T-helper 17 cell (primary cell): ENCODE measurements at places on chromosomes 4 and X. TPM values are rescaled to one million over a fixed set of nuclear protein-coding genes. Genes with fewer than 3 reads are reported as not detected.

DNA sequence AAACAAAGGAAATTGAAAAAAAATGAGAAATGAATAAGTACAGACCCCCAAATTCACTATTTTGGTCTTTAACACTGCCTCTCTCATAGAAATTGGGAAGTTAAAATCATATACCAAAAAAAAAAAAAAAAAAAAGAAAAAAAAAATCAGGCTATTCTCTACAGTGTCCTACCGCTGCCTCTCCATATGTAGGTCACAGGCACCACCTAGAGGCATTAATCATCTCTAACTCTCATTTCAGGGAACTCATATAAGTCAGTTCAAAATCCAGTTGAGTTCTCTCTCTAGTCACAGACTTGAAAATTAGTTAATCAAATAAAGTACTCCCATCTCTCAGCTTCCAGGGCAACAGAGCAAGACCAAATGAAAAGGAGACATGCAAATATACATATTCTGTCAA is 47.9 kb downstream of the COX18 start:
- peaks cover 11% of the 10 kb centered on the region for H3K27me3 ChIP-seq
- H3K4me3 ChIP-seq = no peak overlapping the region
- H3K27ac ChIP-seq = no peak overlapping the region
- no peaks in the 10 kb centered on the region for H3K36me3 ChIP-seq
- H3K4me1 ChIP-seq = no peaks in the 10 kb centered on the region

GRCh38 chrX:52420824-52421443 is 52.1 kb downstream of the XAGE2 start:
- DNase-seq = no peak
- no peak overlapping the region for H3K27ac ChIP-seq
- H3K4me3 ChIP-seq = no peak overlapping the region
- peaks cover 3% of the 10 kb centered on the region for H3K4me1 ChIP-seq
- no peaks in the 10 kb centered on the region for H3K36me3 ChIP-seq
- peaks cover 5% of the 10 kb centered on the region for H3K27me3 ChIP-seq

DNA sequence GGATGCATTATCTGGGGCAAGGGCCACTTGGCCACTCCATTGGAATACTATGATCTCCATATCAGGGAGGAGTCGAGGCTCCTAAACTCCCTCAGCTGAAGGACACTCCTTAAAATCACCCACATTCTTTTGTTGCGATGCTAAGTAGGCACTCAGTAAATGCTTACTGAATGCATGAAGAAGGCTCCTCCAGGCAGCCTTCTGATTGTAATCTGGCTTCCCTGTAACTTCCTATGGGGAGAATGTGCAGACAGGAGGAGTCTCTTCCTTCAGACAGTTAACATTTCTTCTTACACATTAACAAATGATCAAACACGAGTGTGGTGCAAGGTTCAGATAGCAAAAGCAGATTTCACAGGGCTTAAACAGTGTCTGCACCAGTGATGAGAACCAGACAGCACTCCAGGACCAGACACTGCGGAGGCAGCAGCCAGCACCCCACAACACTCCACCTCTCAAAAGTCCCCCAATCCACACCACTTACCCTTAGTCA is 21.4 kb upstream of the USO1 start:
- no peaks in the 10 kb centered on the region for H3K27me3 ChIP-seq
- H3K27ac ChIP-seq = no peak overlapping the region
- DNase-seq = no peak
- no peak overlapping the region for H3K4me3 ChIP-seq

DNA sequence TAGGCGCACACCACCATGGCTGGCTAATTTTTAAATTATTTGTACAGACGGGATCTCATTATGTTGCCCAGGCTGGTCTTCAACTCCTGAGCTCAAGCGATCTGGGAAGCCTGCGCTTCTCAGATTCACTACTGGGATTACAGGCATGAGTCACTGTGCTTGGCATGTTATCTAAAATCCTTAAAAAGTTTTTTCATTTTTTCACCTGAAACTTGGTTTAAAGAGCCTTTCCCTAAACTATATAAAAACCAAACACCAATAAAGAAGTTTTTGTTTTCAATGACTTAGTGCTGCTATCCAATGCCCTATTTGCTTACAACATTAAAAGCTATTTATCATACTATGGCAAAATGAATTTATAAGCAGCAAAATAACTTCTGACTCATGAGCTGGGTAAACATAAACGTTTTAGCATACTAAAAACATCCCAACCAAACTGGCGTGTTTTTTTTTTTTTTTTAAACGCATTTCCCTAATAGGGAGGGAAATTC is 127.8 kb downstream of the UBE2K start:
- H3K36me3 ChIP-seq = peaks cover 2% of the 10 kb centered on the region
- no peaks in the 10 kb centered on the region for H3K27me3 ChIP-seq
- H3K4me3 ChIP-seq = no peak overlapping the region
- DNase-seq = no peak
- H3K27ac ChIP-seq = no peak overlapping the region
- peaks cover 2% of the 10 kb centered on the region for H3K4me1 ChIP-seq

DNA sequence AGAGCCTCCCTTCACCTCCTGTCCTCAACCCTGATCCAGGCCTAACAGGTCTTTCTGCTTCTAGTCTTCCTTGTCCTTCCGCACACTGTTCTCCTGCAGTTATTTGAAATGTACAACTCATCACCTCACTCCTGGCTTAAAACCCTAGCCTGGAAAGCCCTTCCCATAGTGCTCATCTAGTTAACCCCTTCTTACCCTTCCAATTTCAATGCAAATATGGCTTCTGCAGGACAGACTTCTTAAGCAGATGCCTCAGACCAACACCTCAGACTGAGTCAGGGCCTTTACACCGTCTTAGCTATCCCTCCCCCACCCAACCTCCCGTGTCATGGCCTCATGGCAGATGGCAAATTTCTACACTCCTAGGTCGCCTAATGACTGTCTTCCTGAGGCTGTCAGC is 130.4 kb downstream of the BCOR start:
- H3K4me3 ChIP-seq = no peak overlapping the region
- peaks cover 3% of the 10 kb centered on the region for H3K36me3 ChIP-seq
- no peaks in the 10 kb centered on the region for H3K4me1 ChIP-seq

- H3K36me3 ChIP-seq = peaks cover 10% of the 10 kb centered on the region
- no peak for DNase-seq
- H3K27me3 ChIP-seq = no peaks in the 10 kb centered on the region
- H3K27ac ChIP-seq = no peak overlapping the region
These were observed 17.0 kb downstream of the PAQR3 start for GRCh38 chr4:78922207-78922606.

GRCh38 chr4:144518181-144518895 is 127.6 kb upstream of the HHIP start:
- no peak overlapping the region for H3K4me3 ChIP-seq
- DNase-seq = no peak
- no peaks in the 10 kb centered on the region for H3K27me3 ChIP-seq
- H3K36me3 ChIP-seq = no peaks in the 10 kb centered on the region
- no peak overlapping the region for H3K27ac ChIP-seq

DNA sequence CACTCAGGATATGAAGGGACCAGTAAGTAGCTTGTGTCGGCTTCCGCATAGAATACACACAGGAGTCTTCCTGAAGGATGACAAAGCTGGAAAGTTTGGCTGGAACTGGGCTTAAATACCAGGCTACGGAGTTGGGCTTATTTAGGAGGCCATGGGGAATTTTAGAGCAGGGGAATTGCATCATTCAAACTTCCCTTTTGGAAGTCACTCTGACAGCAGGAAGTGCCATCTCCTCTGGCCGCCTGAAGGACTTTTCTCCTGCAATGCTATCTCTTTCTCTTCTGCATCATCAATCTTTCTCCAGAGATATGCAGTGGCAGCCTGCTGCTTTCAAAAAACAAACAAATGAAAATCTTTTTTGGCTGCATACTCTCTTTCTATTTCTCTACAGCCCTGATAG is 48.4 kb upstream of the PAK3 start:
- H3K27me3 ChIP-seq = no peaks in the 10 kb centered on the region
- peaks cover 2% of the 10 kb centered on the region for H3K4me1 ChIP-seq
- no peak for DNase-seq
- no peak overlapping the region for H3K4me3 ChIP-seq
- H3K27ac ChIP-seq = no peak overlapping the region

DNA sequence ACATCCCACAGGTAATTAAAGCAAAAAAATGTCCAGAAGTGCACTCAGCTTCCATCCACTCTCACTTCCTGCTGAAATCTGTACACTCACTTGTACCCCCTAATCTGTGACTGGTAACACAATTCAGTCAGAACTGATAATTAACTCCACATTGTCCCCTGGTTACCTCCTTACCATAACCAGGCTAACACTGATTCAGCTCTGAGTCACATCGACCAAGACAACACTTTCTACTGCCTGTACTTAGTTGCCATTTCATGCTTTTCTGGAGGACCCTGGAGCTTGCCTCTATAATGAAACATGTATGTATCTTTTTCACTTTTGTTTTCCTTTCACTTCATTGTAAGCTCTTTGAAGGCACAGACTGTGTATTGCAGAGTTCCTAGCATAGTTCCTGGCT is 130.9 kb upstream of the GABRG1 start:
- no peak overlapping the region for H3K4me3 ChIP-seq
- no peak for DNase-seq
- H3K27ac ChIP-seq = no peak overlapping the region
- no peaks in the 10 kb centered on the region for H3K27me3 ChIP-seq
- no peaks in the 10 kb centered on the region for H3K36me3 ChIP-seq
- no peaks in the 10 kb centered on the region for H3K4me1 ChIP-seq

GRCh38 chrX:16633754-16634153 is 16.2 kb upstream of the S100G start:
- H3K4me1 ChIP-seq = no peaks in the 10 kb centered on the region
- H3K36me3 ChIP-seq = no peaks in the 10 kb centered on the region
- H3K27me3 ChIP-seq = no peaks in the 10 kb centered on the region
- no peak overlapping the region for H3K4me3 ChIP-seq
- no peak overlapping the region for H3K27ac ChIP-seq
- DNase-seq = no peak

The XAGE2 gene
- total RNA-seq = not detected

DNA sequence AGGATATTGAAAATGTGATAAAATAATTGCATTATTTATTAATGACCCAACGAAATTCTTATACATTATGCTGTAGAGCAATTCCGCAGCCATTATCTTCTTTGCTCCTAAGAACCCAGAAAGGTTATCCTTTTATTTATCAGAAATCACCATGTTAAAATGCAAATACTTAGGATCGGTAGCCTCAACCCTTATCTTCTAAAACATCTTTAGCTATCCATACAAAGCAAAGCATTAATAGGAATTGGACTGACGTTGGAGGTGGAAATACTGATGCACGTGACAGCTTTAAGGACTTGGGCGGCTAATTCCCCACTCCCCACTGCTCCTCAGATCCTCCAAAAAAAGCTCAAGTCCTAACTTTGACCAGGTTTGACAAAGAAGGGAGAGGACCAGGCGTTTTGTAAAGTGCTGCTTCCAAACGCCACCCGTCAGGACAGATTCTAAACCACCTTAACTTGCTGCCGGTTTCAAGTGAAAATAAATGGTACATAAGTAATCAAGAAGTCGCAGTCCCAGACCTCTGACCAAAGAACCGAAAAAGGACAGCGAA is 539 bp upstream of the SPCS3 start:
- peak overlapping the region; percentile 94 for H3K4me3 ChIP-seq
- no peaks in the 10 kb centered on the region for H3K27me3 ChIP-seq
- peaks cover 2% of the 10 kb centered on the region for H3K36me3 ChIP-seq
- H3K27ac ChIP-seq = peak overlapping the region; percentile 97

- peaks cover 19% of the 10 kb centered on the region for H3K4me1 ChIP-seq
- no peaks in the 10 kb centered on the region for H3K36me3 ChIP-seq
- H3K4me3 ChIP-seq = peak overlapping the region; percentile 89
- no peak for DNase-seq
These were observed 9.6 kb upstream of the TSPYL2 start for GRCh38 chrX:53072418-53073114.

- H3K27ac ChIP-seq = peak overlapping the region; percentile 92
- H3K36me3 ChIP-seq = peaks cover 2% of the 10 kb centered on the region
- DNase-seq = peak; percentile 11
- H3K27me3 ChIP-seq = peaks cover 4% of the 10 kb centered on the region
- H3K4me3 ChIP-seq = peak overlapping the region; percentile 99
These were observed 709 bp downstream of the GPAT3 start for GRCh38 chr4:83536362-83537272.

DNA sequence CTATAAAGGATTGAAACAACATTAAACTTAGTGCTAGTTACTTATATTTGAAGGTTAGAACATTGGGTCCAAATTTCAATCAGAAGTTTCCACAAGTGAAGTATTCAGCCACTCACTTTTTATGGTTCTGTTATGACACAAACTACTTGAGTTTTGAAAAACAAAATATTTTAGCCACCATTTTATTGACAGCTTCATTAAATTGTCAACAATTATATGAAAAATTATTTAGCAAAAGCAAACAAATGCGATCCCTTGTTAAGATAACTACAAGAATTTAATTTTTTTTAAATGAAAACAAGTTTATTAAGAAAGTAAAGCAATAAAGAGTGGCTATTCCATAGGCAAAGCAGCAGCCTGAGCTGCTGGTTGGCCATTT is 3.1 kb downstream of the CXCL2 start:
- peaks cover 6% of the 10 kb centered on the region for H3K4me1 ChIP-seq
- H3K27ac ChIP-seq = no peak overlapping the region
- no peak for DNase-seq
- H3K27me3 ChIP-seq = peaks cover 60% of the 10 kb centered on the region
- H3K4me3 ChIP-seq = no peak overlapping the region

The NHS gene
- not detected for total RNA-seq

DNA sequence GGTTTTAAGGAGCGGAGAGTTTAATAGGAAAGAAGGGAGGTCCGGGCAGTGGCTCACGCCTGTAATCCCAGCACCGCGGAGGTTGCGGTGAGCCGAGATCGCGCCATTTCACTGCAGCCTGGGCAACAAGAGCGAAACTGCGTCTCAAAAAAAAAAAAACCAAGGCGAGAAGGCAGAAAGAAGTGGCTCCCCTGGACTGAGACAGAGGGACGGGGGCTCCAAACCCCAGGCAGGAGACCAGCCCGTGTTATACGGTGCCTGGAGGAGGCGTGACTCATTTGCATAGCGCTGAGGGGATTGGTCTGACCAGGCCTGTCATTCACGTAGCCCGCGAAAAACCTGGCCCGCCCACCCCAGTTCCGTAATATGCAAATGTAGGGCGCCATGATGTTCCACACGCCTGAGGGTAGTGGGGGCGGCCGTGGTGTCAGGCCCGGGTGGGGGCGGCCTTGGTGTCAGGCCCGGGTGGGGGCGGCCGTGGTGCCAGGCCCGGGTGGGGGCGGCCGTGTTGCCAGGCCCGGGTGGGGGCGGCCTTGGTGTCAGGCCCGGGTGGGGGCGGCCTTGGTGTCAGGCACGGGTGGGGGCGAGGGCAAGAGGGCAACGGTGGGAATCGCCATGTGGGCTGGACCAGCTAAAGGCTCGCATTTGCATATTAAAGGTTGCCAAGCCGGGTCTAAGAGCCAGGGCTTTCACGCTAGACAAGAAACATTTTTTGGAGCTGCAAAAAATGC is 2.1 kb downstream of the PLCXD1 start:
- H3K27ac ChIP-seq = peak overlapping the region; percentile 78
- H3K4me1 ChIP-seq = peaks cover 9% of the 10 kb centered on the region
- H3K36me3 ChIP-seq = no peaks in the 10 kb centered on the region
- H3K27me3 ChIP-seq = no peaks in the 10 kb centered on the region
- peak; percentile 81 for DNase-seq

The MAGEC1 gene
- total RNA-seq = not detected

The HS6ST2 gene
- not detected for total RNA-seq
